Stimulated activated CD4-positive, alpha-beta T cell treated with anti-CD3 and anti-CD28 coated beads, Interleukin-15, amount 100 ng/mL, for 48 hours (primary cell): ENCODE measurements at places on chromosomes 5 and 9.

DNA sequence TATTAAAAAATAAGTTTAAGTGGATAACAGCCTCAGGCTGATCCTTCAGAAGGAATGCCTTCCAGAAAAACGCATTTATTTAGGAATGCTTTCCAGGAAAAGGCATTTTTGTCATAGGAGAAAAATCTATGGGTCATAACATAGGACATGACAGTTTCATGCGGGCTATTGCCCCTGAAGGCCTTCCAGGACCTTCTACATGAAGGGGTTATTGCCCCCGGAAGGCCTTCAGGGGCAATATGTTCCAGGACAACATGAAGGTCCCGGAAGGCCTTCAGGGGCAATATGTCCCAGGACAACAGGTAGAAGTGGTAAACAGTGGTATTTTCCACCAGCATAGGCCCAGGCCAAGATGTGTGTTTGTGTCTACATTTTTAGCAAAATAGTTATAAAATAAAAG lies 191.3 kb upstream of the RASA1 start:
- DNase-seq: no peak

DNA sequence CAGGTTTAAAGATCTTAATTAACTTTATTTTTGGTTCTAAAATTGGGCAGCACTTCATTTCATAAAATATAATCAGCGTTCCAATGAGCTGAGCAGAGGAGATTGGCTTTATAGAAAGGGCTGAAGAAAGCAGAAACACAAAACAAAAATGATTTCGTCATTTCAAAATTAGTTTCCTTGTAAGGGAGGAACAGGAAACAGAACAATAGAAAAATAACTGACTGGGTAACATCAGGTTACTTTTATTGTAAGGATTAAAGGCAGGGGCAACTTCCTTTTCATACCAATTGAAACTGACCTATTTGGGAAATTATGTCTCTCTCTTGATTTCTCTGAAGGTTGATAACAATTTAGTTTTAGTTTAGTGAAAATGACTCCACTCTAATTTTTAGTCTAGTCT lies 157.1 kb downstream of the ATP10B start:
- no peak for DNase-seq

DNA sequence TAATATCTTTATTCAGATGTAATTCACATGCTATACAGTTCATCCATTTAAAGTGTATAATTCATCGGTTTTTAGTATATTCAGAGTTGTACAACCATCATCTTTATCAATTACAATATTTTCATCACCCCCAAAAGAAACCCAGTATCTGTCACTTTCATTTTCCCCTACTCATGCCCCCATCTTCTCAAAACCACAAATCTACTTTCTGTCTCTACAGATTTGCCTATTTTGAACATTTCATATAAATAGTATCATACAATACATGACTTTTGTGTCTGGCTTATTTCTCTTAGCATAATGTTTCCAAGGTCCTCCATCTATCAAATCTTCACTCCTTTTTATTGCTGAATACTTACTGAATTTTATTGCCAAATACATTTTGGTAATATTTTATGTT lies 305.1 kb upstream of the SGCD start:
- no peak for DNase-seq

DNA sequence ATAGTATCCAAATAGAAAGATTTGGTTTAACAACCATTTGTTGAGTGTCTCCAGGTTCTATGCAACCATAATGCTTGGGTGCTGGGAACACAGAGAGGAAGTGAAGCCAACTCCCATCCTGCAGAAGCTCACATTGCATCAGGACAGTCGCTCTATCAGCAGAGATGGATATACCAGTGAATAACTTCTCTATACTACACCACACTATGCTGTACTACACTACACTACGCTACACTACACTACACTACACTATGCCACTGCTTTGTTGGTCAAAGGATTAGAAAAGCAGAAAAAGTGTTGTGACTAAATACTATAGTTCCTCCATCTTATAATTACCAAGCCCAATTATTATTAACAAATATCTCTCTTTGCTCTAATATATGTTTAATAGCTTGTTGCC lies 89.2 kb upstream of the PRRC1 start:
- DNase-seq: no peak

DNA sequence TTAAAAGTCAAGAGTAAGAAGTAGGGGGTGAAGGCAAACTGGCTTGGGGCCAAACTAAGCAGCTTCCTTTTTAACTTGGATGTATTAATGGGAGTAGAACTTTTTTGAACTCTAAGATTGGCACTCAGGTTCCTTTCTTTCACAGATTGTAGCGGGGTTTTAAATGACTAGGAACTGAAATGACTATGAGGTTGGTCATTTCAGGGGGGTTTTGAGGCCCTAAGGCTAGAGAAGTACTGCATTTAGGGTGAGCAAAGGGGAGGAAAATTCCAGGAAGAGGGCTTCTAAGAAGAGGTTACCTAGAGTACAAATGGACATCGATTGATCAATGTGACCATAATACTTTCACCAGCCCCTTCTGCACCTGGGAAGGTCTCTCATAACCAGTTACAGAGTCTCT lies 381.8 kb downstream of the MLLT3 start:
- DNase-seq: no peak

- peak; percentile 69 for DNase-seq
Observed at GRCh38 chr9:4970970-4971641, 14.0 kb upstream of the JAK2 start.

- DNase-seq: no peak
Observed at GRCh38 chr9:5608298-5609225, 20.3 kb upstream of the RIC1 start.

GRCh38 chr9:111909444-111909843 lies 12.8 kb downstream of the UGCG start:
- no peak for DNase-seq

- no peak for DNase-seq
Observed at GRCh38 chr9:111658943-111659342, 2.5 kb upstream of the GNG10 start.

GRCh38 chr5:107302441-107302840 lies 368.3 kb downstream of the EFNA5 start:
- DNase-seq: no peak

DNA sequence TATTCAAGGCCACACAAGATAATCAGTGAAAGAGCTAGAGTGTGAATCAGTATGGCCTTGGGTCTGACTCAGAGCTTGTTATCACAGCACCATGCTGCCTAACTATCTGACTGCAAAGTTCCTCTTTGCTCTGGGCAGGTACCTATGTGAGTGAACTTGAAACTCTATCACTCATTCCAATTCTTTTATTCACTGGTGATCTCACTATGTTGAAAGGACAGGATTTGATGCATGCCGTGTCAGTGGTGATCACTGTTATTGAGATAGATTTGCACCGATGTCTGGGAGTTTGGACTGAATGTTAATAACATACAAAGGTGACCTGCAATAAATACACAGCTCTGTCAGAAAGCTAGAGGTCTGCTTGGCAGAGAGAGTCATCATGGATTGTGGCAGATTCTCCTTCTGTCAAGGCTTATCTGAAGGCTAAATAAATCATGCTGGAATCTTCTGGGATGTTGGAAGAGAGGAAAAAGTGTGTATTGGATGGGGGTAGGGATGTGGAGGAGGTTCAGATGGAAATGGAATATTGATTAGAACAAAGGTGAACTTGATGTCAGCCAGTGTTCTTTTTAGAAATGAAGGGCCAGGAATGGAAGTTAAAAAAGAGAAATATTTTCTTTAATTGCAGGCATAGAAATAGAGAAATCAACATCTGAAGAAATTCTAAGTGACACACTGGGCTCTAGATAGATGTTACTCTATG lies 91.8 kb upstream of the TNC start:
- DNase-seq: peak; percentile 7

GRCh38 chr9:87270221-87270847 lies 227.3 kb upstream of the DAPK1 start:
- no peak for DNase-seq

- DNase-seq: no peak
Observed at GRCh38 chr5:121967187-121967586, 5.4 kb downstream of the SRFBP1 start.

DNA sequence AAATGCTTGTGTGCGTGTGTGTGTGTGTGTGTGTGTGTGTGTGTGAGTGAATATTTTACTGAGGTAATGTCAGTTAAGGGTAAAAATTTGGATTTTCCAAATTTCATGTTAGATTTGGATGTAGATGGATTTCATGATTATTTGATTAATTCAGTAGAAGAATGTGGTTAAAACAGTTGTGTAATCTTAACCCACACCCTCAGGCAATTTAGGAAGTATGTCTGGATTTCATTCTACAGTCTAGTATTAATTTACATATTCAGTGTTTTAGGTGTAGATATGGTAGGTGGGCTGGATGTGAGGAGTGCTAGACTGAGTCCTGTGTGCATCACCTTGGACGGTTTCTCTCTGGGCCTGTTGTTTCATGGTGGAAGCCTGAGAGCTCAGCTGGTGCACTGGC lies 99.1 kb upstream of the CKMT2 start:
- DNase-seq: no peak

GRCh38 chr5:146565764-146566367 lies 49.9 kb upstream of the GPR151 start:
- peak; percentile 38 for DNase-seq

- no peak for DNase-seq
Observed at GRCh38 chr5:137622850-137623249, 113.0 kb downstream of the KLHL3 start.

DNA sequence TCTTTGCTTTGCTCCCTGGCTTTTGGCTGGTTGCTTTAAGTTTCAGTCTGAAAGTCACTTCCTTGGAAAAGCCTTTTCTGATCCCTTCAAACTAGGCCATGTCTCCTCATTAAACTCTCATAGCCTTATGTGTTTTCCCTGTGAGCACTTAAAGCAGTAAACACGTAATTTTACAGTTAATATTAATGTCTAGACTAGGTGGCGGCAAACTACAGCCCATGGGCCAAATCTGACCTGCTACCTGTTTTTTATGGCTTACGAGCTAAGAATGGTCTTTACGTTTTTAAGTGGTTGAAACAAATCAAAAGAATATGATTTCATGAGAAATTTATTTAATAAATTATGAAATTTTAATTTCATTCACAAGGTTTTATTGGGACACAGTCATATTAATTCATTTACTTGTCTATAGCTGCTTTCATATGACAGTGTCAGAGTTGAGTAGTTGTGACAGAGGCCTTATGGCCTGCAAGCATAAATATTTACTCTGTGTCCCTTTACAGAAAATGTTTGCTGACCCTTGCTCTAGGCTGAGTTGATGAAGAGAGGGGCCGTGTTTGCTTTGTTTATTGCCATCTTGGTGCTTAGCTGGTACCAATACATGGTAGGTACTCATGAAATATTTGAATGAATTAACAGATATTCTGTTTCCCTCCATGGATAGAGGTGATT lies 7.4 kb downstream of the SLC44A1 start:
- DNase-seq: no peak

DNA sequence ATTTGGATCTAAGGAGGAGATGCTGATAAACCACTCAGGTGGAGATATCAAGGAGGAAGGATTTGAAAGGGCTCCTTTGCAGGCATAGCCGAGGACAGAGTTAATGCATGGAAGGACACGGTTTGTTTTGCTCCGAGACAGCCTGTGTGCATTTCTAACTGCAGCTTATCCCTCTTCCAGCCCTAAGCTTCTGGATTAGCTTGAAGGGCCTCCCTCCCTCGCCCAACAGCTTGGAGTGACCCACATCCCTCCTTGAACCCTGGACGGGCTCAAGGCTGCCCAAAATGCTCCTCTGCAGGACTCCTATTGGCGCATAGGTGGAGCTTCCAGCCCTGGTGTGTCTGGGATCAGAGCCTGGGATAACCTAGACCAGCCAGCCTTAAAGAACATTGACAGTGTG lies 66.7 kb downstream of the PPARGC1B start:
- DNase-seq: no peak

DNA sequence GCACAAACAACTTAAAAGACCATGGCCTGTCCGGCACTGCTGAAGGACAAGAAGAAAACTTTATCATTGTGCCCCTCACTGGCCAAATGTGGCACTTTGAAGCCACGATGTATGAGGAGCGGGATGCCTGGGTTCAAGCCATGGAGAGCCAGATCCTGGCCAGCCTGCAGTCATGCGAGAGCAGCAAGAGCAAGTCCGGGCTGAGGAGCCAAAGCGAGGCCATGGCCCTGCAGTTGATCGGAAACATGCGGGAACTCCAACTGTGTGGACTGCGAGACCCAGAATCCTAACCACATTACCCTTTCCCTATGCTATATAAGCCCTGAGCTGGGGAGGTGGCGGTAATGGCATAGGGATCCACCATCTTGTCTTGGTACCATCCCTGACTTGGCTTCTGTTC lies 497.9 kb downstream of the ANXA1 start:
- DNase-seq: no peak

GRCh38 chr5:179762781-179763176 lies 30.2 kb downstream of the MAML1 start:
- no peak for DNase-seq

GRCh38 chr5:1430121-1430795 lies 15.0 kb downstream of the SLC6A3 start:
- DNase-seq: no peak

DNA sequence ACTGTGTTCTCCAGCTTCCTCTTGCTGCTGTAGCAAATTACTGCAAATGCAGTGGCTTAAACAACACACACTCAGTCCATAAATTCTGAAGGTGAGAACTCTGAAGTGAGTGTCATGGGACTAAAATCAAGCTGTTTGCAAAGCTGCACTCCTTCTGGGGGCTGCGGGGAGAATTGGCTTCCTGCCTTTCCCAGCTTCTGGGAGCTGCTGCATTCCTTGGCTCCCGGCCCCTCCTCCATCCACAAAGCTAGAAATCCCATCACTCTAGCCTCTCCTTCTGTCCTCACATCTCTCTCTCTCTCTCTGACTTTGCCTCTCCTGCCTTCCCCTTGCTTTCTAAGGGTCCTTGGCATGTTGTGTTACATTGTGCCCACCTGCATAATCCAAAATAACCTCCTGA lies 14.2 kb upstream of the MED10 start:
- no peak for DNase-seq

- no peak for DNase-seq
Observed at GRCh38 chr5:160363660-160364395, 6.6 kb downstream of the C1QTNF2 start.

DNA sequence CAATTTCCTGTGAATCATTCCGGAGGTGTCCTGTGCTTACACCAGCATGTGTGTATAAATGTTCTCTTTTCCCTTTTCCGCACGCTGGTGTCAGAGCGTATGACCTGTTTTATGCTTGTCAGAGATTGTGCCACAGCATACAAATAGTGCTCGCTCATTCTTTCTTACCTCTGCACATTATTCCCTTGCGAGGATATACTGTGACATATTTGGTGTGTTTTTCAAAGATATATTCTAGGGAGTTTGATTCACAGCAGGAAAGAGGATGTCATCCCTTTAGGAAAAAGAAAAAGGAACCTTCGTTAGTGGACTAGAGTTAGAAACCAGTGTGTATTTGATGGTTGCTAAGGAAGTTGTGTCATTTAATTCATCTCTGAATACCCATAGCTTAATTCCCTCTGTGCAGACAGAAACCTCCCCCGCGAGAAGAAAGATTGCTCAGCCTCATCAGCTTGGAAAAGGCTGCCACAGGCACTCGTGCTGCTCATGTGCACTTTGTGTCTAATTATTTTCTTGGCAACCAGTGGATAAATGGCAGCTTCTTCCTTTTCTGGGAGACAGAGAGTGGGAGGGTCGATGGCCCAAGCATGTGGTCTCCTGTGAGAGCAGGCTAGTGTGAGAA lies 14.7 kb upstream of the CCIN start:
- DNase-seq: no peak

- no peak for DNase-seq
Observed at GRCh38 chr5:171272996-171273970, 35.8 kb upstream of the TLX3 start.

- no peak for DNase-seq
Observed at GRCh38 chr5:110757118-110757729, 18.4 kb downstream of the SLC25A46 start.

- peak; percentile 10 for DNase-seq
Observed at GRCh38 chr5:179763215-179763945, 30.4 kb upstream of the LTC4S start.

GRCh38 chr5:142780871-142781270 lies 10.7 kb downstream of the ARHGAP26 start:
- no peak for DNase-seq
